Head of caudate nucleus (tissue), 42 donors: ENCODE measurements at places on chromosomes 5 and 9.
A peak's percentile ranks its signal among the peaks of the same experiment; 100 is the strongest.

DNA sequence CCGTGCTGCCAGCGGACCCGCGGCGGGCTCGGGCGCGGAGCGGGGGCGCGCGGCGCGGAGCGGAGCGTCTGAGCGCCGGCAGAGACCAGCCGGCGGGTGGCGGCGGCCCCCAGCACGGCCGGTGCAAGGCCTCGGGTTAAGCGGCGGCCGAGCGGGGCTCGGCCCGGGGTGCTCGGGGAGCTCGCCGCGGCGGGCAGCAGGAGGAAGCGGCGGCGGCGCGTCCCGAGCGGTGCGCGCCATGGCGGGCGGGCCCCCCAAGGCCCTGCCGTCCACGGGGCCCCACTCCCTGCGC lies 150 bp downstream of the SNX30 start:
- DNase-seq = no peak

- no peak for DNase-seq
Observed at GRCh38 chr5:157085930-157086329, 22.9 kb downstream of the HAVCR2 start.

DNA sequence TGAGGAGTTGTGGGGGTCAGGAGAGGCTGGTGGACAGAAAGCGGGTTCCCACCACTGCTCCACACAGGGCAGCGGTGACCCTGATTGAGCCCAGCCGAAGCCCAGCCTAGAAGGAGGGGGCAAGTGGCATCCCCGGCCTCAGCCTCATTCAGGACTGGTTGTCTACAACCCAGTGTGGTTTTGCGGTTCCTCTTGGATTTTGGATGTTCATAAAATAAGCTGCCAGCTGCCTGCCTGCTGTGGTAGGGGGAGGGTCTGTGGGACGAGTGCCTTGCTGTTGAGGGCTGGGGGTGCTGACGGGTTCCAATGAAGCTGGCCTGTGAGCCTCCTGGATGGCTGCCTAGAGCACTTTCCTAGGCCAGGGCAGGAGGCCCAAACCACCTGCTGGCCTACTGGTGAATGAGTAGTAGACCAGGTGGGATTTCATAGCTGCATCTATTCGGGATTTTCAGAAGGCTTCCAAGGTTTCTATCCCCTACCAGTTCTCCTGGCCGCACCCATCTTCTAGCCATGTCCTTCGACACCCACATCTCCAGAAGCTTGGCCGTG lies 102.4 kb downstream of the NDFIP1 start:
- no peak for DNase-seq

DNA sequence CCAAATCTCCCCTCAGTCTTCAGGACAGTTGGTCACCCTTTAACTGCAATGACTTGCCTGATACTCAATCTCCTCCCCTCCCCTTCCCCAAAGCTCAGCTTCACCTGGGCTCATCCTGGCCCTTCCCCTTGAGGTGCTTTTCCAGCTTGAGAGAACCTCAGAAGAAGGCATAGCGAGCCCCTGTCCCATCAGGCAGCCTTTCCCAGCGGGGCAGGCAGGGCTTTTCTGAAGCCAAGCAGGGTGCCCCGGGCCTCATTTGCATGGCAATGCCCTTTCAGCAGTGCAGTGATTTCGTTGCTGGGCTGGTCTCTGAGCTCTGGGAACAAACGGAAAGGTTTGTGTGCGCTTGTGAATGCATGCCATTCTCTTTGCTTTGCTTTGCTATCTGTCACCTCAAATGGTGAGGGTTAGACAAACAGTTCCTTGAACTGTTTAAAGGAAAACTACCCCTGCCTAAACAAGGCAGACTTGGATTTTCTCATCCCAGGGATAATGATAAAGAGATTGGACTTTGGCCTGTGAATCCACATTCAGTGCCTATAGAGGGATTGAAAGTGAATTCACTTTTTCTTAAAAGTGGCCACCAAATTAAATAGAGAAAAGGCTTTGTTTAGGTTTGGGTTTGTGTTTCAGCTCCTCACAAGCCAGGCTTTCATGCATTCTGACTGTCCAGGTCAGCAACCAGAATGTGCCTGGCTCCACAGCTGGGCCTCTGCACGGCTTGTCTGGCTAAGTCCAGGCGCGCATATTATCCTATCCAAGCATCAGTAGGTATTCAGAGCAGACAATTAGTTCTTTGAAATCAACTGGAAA lies 165.3 kb downstream of the ZNF608 start:
- peak; percentile 48 for DNase-seq

- peak; percentile 32 for DNase-seq
Observed at GRCh38 chr5:54458221-54458620, 2.7 kb downstream of the HSPB3 start.

GRCh38 chr5:142966121-142966420 lies 195.9 kb downstream of the ARHGAP26 start:
- no peak for DNase-seq

DNA sequence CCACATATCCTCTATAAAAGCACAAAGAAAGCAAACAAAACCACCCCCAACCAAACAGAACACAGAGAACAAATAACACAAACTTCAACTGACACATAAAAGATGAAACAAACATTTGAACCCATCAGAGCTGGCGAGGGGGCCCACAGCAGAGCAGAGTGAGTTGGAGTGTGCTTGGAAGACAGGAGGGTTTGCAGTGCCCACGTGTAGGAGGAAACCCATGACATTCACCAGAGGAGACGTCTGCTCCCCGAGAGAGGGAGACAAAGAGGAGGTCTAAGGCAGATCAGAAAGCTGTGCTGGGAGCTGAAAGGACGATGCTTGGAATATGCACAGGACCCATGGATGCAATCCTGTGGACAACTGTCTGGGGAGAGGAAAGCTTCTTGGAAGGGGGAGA lies 27.0 kb downstream of the MRPL36 start:
- no peak for DNase-seq

DNA sequence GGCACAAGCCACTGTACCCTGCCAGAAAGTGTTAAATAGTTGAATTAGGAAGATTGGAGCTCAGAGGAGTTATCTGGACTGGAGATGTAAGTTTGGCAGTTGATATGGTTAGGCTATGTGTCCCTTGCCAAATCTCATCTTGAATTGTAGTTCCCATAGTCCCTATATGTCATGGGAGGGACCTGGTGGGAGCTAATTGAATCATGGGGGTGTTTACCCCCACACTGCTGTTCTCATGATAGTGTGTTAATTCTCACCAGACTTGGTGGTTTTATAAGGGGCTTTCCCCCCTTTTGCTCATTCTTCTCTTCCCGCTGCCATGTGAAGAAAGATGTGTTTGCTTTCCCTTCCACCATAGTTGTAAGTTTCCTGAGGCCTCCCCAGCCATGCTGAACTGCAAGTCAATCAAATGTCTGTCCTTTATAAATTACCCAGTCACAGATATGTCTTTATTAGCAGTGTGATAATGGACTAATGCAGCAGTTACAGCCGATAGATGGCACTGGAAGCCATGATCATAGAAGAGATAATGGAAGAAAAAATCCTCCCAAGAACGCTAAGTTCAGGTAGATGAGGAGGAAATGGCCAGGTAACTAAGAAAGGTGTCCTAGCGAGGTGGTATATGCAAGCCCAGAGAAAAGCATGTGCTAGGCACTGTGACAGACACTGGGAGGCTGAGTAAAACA lies 51.4 kb downstream of the TNFSF8 start:
- no peak for DNase-seq

DNA sequence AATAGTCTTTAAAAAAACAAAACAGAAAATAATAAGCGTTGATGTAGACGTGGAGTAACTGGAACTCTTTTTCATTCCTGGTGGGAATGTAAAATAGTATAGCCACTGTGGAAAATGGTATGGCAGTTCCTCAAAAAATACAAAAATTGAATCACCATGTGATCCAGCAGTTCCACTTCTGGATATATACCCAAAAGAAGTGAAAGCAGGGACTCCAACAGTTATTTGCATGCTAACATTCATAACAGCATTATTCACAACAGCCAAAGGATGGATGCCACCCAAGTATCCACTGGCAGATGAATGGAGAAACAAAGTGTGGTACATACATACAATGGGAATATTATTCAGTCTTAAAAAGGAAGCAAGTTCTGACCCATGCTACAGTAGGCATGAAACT lies 4.2 kb upstream of the PHF2 start:
- no peak for DNase-seq
